ENCODE measurements at places on chromosomes 7 and 10.

GRCh38 chr10:4810092-4810491 lies 15.9 kb upstream of the AKR1E2 start:
- DNase-seq: peak; percentile 62

GRCh38 chr10:21052709-21053104 lies 155.6 kb upstream of the NEBL start:
- DNase-seq: no peak

DNA sequence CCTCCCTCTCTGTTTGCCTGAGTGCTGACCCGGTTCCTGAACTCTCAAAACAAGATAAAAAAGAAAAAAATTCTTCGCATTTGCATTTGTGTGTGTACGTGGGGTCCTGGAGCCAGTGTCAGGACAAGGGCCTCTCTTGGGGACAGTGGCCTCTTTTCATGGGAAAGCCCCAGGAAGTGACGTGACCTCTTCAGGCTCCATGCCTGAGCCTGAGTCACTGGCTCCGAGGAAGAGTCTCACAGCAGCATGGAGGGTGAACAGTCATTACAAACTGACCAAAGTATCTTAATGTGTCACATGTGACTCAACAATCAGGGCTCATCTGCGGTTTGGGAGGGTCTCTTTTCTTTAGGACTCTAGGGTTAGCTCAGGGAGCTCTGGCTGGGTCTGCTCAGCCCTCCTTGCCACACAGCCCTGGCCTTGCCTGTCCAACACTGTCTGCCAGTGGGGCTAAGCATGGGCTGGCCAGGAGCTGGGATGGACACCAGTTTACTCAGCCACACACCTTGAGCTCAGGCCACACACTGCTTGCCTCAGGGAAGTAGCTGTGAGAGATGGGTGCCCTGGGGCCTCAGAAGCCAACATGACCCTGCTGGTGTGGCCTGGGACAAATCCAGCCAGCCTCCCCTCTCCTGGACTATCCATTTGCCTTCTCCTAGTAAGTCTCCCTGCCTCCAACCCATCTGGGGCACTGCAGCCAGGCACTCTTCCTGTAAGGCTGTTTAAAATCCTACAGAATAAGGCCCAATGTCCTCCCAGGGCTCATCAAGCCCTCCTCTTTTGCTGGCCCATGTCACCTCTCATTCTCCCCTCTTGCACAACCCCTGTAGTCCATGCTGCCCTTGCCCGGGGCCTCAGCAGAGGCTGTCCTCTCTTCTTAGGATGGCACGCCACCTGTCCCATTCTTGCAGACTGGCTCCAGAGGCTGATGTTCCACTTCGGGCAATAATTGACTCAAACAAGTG lies 10.5 kb downstream of the TMEM273 start:
- DNase-seq: peak; percentile 85

- no peak for DNase-seq
These were observed 117.1 kb downstream of the ANKRD26 start for GRCh38 chr10:26983156-26983555.

- DNase-seq: no peak
These were observed 55.7 kb downstream of the TMEM209 start for GRCh38 chr7:130149281-130150139.

GRCh38 chr7:152383341-152384234 lies 52.2 kb downstream of the KMT2C start:
- DNase-seq: peak; percentile 45

DNA sequence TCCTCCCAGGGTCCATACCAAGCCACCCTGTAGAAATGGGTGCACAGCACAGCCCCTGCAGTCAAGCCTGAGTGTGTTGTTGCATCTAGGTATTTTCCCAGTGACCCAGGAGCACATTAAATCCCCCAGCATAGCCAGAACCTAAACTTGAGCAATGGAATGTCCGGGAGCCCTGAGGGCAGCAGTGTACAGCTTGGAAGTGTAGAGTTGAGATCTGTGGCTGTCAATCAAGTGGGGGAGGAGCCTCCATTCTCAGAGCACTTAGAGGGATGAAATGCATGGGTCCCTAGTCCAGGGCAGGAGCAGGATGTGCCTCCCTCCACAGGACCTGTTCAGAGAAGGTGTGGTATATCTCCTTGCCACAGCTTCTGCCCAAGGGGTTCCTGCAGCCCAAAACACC lies 885.1 kb downstream of the CCSER2 start:
- DNase-seq: no peak

GRCh38 chr7:31633894-31634494 lies 53.0 kb upstream of the PPP1R17 start:
- peak; percentile 85 for DNase-seq

DNA sequence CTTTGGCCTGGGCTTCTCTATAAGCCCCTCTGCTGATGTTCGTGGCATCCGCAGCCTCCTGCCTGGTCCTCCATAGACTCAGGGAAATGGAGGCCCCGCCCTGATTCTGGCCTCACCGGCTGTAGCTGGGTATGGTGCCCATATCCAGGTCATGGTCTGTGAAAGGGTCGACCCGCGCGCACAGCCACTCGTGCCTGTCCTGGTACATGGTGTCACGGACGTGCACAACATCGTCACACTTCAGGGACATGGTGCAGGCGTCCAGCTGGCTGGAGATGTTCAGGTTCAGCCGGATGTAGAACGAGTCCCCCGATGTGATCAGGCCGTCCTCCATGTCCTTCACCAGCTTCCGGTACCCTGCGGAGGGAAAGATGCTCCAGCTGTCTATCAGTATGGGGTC lies 75.1 kb upstream of the GNA12 start:
- no peak for DNase-seq

- no peak for DNase-seq
These were observed 118.3 kb upstream of the ZNF438 start for GRCh38 chr10:31149835-31150512.

GRCh38 chr10:78310481-78311080 lies 276.9 kb downstream of the RPS24 start:
- DNase-seq: no peak

DNA sequence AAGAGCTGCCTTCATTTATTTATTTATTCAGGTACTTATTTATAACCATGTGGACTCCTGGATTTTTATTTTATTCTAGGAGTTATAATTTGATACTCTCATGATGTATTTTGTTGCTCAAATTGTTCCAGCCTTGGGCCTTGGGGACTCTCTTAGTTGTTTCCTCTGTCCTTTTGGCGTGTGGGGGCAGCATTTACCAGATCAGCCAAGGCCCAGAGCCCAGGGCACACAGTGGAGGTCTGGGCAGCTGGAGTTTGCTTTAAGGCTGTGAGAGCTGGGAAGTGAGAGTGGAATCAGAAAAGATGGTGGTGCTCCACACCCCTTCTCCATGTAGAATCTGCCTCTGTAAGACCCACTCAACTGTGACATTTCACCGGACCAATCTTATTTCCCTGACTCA lies 398.9 kb downstream of the RPS24 start:
- DNase-seq: peak; percentile 53
